Activated naive CD4-positive, alpha-beta T cell (primary cell): ENCODE measurements at places on chromosomes 6 and 20.

GRCh38 chr6:9825526-9825925 lies 589.3 kb downstream of the TFAP2A start:
- no peak for DNase-seq

DNA sequence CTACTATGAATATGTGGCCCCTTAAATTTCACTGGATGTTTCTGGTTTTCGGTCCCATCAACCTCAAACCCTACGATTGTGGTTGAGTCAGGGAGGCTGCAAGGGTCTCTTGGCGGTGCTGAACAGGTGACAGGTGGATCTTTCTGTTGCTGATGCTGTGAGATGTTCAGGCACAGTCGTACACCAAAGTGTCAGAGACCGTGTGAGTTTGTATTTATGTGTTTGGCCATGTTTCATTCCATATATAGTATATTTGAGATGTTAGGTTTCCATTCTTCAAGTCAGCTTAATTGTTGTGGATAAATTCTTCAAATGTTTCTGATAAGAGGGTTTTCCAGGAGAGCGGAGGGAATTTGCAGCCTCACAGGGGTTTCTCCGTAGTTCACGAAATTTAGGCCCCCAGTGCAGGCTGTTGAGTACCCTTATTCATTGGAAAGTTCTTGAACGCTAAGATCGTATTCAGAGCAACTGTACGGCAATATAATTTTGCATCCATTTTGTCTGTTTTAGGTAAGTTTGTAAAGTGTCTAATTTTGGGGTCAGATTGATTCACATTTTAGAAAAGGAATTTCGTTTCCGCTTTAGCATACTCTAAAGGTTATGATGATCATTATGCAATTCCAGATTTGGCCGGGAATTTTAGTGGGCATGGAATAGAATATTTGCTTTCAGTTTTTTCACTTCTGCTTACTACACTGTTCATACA lies 1.2 kb downstream of the TAB2 start:
- no peak for DNase-seq

GRCh38 chr20:36919715-36920333 lies 31.7 kb downstream of the SAMHD1 start:
- DNase-seq, result no peak

DNA sequence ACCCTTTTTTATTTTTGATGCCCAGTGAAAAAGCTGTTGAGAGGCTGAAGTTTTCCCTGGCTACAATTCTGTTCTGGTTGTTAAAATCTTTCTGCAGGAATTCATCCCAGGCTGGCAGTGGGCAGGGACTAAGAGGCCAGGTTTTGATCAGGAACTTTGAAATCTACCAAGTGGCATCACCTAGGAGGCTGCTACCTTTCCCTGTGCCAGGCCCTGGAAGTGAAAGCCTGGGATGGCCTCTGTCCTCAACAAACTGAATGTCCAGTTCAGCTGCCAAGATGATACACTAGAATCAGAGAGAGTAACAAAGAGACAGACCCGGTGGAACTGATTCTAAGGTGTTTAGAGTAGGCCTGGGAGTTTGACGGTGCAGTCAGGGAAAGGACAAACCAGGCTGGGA lies 596 bp downstream of the IYD start:
- DNase-seq, result no peak

GRCh38 chr20:8431538-8432434 lies 299.7 kb downstream of the PLCB1 start:
- DNase-seq, result no peak

DNA sequence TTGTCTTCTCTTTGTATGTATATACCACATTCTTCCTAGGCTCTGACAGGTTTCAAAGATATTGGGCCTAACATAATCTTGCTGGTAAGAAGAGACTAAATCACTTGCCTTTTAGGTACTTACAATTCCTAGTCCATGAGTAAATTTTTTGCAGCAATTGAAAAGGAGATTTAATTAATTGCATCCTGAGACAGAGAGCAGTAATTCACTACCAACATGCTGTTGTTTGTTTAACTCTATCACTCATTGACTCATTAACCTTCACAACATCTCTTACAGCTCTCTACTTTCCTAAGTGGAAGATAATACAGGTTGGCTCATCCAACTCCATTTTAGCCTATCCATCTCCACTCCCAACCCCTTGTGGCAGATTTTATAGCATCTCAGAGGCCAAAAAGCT lies 280.4 kb downstream of the ALDH8A1 start:
- no peak for DNase-seq

DNA sequence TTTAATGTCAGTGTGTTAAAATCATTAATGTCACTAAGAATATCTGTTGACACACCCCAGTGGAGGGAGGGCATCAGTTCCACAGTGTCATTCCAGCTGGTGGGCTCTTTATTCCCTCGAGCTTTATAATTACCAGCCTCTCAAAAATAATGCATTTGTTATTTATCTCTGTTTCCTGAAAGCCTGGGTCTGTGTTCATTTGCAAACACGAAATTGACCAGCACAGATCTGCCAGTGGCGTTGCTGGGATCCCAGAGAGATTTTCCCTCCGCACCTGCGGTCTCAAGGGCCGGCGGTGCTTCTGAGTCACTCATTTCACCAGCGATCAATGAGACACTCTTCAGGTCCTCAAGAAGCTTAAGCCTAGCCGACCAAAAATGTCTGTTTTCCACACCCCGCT lies 5.7 kb upstream of the PYGB start:
- DNase-seq, result no peak

DNA sequence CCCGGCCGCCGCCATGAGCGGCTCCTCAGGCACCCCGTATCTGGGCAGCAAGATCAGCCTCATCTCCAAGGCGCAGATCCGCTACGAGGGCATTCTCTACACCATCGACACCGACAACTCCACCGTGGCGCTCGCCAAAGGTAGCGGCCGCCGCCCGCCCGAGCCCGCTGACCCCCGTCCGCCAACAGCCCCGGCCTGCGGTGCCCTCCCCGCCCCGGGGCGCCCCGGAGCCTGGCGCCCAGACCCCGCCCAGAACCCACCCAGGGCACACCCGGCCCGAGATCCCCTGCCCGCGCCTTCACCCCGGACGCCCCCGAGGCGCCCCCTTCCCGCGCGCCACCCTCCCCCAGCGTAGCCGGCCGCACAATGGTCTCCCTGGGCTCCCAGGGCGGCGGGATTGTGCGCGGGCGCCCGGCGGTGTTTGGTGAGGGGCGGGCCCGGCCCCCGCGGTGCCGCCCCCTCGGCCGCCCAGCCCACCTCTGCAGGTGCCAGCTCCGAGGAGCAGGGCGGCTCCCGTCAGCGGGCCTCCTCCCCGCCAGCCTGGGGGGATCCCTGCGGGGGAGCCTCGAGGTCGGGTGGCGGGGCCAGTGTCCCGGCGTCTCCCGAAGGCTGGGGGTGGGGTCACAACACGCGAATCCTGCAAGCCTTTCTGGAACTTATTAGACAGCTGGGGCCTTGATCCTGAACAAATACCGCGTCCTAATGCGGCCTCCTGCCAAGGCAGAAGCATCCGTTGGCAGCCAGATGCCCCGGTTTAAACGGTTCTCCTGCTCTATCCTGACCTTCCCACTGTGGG lies 577 bp downstream of the LSM14B start:
- no peak for DNase-seq

GRCh38 chr6:143176090-143177021 lies 115.7 kb downstream of the AIG1 start:
- no peak for DNase-seq
